Stimulated activated naive B cell treated with anti-CD40 and anti-IgM and Interleukin-4, amounts not matched to agents 10 μg/mL and 1 μg/mL and 100 μg/mL, for 72 hours (primary cell): ENCODE measurements at places on chromosomes 7 and 10.

GRCh38 chr10:48574817-48575380 is 30.0 kb downstream of the ARHGAP22 start:
- peak; percentile 64 for DNase-seq

DNA sequence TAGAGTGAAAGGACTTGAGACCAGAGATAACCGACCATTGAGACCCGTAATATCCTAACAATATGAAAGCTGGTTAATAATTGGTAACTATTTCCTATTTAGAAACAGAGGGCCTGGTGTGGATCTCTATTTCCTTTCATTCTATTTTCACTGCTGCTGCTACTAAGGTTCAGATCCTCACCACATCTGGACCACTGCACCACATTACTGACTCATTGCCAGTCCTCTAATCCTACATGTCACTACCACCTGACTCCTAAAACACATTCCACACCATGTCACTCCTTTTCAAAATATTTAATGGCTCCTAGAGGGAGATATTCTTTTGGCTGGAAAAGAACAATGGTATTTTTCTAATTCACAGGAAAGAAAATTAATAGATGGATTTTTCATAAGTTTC is 6.4 kb downstream of the USP54 start:
- no peak for DNase-seq

- no peak for DNase-seq
Measured at GRCh38 chr10:91149550-91149949, 70.9 kb upstream of the PCGF5 start.

DNA sequence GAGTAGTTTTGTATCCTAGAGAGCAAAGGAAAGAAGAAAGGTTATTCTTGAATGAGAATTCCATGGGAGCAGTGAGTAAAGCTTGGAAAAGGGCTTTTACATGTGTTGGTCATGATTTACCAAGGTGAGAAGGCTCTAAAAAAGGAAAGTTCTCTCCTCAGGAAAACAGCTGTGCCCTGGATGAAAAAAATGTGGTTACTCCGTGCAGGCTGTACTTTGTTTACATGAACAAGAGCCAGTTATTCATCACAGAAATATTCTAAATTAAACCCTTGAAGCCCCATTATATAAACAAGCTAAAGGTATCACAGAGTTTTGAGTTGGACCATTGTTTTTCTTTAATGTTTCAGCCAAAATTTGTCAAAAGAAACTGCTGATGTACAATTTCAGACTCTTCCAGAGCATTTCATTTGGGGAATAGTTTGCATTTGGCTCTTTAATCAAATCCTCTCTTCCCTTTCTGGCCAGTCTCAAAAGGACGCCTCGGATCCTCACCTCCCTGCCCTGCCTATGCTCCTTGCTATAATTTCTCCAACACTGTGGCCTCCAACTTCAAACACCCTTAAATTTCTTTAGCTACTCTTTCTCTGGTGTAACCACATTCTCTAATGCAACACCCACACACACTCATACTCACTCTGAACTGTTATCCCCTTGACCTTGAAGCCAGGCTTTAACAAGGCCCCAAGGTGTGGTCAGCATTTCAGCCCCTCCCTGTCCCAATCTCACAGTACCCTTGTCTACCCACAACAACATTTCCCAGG is 47.4 kb downstream of the AFAP1L2 start:
- no peak for DNase-seq

GRCh38 chr10:110151467-110151866 is 55.9 kb upstream of the MXI1 start:
- no peak for DNase-seq

DNA sequence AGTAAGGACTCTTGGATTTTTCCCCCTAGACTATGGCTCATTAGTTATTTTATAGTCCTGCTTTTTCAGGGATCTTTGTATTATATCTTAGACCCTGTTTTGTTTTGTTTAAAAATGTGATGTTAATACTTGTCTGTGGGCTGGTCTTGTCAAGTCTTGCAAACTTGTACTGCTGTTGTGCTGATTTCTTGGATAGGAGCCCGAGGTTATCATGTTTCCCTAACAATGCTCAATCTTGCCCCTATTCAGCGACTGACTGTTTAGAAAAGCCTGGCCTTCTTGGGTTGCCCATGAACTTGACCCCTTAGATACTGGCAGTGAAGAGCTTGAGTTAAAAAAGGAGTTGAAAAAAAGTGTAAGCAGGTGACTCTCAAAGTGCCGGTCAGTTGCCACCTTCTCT is 115.7 kb downstream of the KIAA1217 start:
- no peak for DNase-seq

DNA sequence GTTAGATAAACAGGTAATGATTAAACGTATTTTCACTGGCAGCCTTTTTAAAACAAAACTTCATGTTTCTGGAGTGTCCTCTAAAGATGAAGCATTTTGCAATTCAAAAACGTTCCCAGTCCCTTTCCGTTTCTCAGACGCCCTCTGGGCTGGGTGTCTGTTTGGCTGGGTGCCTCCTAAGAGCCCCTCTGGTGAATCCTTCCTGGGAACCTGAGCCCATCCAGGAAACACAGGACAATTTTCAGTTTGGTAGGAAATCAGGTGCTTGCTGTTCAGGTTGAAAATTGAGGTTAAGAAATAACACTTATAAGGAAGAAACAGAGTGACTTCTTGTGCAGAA is 76.7 kb downstream of the CHN2 start:
- DNase-seq, result no peak

DNA sequence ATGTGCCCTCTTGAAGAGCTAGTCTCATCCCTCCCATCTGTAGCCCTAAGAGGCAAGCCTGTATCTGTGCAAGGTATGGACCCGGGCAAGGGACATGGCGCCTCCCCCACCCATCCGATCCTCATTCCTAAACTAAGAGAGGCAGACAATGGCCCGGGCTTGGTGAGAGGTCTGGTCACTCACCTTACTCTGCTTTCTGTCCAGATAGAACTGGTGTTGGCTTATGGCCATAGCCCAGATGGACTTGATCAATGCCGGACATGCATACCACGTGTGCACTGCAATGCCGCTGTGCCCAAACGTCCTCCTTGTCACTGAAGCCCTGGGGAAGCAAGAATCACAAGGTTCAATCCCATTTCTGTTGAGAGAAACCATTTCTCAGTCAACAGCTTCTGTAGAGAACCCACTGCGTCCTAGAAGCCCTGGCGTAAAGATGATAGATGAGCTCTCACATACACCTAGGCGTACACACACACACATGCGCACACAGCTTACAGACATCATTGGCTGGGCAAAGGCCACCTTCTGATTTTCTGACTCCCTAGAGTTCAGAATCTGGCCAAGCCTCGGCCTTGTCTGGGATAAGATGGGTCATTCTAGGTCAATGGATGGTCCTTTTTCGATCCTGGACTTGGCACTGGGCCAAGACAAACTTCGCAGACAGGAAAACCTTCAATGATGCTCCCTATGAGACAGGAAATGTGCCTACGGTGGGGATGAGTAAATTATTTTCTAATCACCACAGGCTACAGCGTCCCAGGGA is 114.6 kb downstream of the PRPF18 start:
- DNase-seq, result no peak

- no peak for DNase-seq
Measured at GRCh38 chr7:91348711-91349110, 84.5 kb downstream of the FZD1 start.

DNA sequence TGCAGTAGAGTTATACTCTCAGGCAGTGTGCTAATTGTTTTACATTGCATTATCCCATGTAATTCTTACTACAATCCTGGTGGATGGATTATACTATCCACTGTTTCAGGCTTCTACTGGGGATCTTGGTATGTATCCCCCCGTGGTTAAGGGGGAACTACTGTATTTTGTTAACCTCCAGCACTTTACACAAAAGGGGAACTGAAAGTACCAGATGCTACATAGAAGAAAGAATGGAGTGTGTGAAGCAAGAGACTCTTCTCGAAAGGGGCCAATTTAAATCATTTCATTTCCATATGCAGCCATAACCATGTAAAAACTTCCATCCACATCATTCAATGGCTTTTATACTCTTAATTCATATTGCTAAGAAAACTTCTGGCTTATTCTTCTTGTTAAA is 69.4 kb downstream of the C1GALT1 start:
- peak; percentile 15 for DNase-seq

GRCh38 chr10:133461027-133461426 is 7.3 kb downstream of the SCART1 start:
- DNase-seq, result no peak

GRCh38 chr10:71852355-71852937 is 1.4 kb upstream of the PSAP start:
- no peak for DNase-seq

DNA sequence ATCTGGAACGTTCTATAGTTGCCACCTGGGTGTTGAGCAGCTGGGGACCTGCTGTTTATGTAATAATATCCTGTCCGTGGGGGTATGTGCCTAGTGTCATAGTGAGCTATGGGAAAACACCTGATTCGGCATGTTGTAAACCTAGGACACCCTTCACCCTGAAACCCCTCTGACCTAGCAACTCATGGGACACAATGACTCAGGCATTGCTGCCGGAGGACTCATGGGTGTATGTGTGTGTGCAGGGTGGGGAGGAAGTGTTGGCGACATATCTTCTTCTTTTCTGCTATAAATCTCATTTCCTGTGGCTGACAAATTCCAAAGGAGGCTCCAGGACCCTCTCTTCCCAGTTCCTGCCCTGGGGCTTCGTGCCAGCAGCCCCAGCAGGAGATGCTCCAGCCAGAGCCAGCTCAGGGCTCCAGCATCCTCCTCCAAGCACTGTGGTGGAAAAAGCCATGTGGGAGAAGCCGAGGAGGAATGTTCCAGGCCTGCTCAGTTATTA is 77.0 kb upstream of the PODXL start:
- no peak for DNase-seq

DNA sequence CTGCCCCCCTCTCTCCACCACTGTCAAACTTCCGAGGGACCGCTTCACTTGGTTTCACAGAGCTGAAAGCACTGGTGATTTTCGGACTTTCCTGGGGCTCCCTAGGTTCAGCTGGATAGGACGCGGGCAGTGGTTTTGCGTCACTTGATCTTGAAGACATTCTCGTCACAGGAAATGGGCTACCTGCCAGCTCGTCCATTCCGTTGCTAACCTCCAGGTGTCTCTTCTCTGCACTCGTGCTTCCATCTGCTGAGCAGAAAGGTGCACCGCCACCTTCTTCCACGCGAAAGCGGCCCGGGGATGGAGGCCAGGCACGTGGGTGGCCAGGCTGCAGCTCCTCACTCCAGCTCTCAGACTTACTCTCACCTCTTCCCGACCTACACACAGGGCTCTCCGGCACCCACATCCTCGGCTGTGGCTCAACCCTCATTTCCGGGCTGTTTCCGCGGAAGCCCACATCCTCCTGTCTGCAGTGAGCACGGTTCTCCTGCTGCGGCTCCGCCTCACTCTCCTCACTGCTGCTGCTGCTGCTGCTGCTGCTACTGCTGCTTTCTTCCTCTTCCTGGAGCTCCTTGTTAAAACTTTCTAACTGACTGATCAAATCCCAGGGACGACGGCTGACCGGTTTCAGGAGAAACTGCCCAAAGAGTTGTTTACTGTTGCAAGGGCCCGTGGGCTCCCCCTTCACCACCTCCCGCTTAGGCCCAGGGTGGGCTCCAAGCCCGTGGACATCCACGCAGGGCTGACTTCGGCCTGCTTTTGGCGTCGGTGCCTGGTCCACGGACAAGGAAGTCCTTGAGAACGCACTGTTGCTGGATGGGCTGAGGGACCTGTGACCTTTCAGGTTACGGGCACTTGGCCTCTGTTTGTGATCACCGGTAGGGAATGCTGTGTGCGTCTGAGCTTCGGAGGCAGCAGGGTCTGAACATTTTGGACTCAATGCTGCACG is 32.1 kb downstream of the JCAD start:
- peak; percentile 82 for DNase-seq

- no peak for DNase-seq
Measured at GRCh38 chr10:61842755-61843497, 58.6 kb upstream of the ARID5B start.
